Hematopoietic multipotent progenitor cell (in vitro differentiated cells): ENCODE measurements at places on chromosomes 1 and 21.

- DNase-seq, result no peak
These were observed 1.8 kb upstream of the NPPB start for GRCh38 chr1:11860587-11860986.

GRCh38 chr1:161913482-161914140, 110.1 kb downstream of the OLFML2B start:
- DNase-seq, result no peak

DNA sequence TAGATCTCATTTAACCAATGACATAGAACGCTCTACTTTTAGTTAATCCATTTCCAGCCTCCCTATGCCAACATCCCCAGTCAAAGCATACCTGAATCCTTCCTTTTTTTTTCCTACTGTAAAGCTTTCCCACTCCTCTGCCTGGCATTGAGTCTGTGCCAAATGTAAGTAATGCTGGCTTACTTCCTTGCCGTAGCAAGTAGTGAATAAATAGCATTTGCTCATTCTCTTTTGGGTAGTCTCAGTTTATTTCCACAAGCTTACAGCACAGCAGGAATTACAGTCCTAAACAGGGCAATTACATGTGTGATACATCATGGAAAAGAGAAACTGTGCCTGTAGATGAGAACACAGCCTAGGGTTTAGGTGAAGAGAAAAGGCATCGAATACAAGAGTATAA, 352.6 kb upstream of the NEGR1 start:
- DNase-seq, result no peak

DNA sequence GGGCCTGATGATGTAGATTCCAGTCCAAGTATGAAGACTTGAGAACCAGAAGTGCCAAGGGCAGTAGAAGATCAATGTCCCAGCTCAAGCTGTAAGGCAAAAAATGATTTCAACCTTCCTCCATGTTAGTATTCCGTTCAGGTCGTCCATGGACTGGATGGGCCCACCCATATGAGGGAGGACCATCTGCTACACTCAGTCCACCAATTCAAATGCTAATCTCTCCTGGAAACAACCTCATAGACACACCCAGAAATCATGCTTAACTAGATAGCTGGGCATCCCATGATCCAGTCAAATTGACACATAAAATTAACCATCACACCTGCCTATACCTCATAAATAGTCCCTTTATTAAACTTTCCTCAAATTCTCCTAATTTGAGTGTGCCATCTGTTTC, 73.3 kb upstream of the NFASC start:
- DNase-seq, result no peak

GRCh38 chr1:16076031-16076864, 2.8 kb upstream of the FAM131C start:
- no peak for DNase-seq

DNA sequence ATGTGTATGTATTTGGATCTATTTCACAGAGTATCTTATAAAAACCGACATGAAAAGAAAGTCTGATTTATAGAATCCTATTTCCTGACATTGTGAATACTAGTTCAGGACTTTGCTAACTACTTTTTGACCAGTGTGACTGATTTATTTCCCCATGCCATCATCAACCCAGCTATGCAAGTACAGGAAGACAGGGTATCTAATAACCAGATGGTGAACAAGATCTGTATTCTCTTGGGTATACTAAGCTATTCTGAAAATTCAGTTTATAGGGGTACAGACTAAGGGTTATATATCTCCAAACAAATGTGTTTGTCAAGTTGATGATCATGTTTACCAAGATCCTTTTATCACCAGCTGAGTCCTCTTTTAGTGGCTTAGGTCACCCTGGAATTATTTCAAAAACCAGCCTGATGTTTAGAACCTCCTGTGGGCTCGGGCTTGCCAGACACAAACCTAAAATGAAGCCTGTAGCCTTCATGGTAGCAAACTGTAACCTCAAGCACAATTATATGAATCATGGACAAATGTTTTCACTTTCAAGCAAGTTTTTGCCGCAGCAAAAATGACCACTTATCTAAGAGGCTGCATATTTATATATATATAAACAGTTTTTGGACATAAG, 185.1 kb downstream of the FGGY start:
- no peak for DNase-seq

DNA sequence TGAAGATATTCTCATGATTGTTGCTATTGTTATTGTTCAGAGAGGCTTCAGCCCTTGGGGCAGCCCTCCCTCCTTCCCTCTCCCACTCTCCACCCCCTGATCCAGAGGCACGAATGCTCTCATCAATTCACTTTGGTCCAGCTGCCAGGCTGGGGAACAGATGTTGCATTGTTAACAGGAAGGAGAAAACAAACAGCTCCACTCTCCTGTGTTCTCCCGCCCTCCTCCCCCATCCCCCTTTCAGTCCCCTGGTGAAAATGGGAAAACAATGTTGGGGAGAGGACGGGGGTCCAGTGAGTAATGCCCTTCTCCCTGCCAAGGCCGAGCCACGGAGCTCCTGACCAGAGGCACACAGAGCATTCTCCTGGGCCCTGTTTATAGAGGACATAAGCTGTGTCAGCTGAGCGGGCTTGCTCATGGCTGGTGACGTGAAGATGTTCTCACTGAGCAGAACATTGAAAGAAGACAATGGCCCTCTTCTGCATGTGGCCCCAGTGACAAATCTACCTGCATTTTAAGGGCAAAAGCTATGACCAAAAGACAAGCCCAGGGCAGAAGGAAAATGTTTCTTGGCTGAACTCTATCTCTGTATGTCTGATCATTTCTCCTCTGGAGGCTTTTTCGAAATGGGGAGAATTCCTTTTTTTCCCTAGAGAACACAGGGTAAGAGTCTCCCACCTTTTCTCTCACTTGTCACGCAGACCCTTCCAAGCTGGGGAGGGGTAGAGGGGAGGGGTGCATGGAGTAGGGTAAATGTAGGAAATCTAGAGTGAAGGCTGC, 111.7 kb downstream of the GLUL start:
- DNase-seq, result no peak

- DNase-seq, result no peak
These were observed 47.6 kb downstream of the SSBP3 start for GRCh38 chr1:54358503-54359168.

DNA sequence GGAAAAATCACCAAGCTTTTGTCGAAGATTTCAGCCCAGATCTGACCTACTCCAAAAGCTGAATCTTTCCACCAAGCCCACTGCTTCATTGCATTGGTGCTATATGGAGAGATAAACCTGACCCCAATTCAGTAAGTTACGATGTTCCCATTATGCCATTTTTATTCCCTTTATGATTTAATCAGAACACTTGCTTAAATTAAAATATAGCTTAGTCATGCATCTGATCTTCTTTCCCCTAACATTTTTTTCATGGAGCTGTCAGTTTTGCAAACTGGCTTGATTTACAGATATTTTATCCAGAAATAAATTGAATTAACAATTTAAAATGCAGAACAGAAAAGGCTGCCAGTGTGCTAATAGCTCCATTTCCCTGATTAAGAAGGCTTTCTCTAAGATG, 503.5 kb upstream of the C1orf87 start:
- DNase-seq, result no peak

- DNase-seq, result no peak
These were observed 415.0 kb downstream of the HLX start for GRCh38 chr1:221294242-221294641.

GRCh38 chr21:16597753-16598152, 868.0 kb downstream of the USP25 start:
- no peak for DNase-seq
